RWPE1 (cell line): ENCODE measurements at places on chromosomes 7 and 10.

- no peak for DNase-seq
Measured at GRCh38 chr7:156659961-156660360, 19.4 kb downstream of the RNF32 start.

DNA sequence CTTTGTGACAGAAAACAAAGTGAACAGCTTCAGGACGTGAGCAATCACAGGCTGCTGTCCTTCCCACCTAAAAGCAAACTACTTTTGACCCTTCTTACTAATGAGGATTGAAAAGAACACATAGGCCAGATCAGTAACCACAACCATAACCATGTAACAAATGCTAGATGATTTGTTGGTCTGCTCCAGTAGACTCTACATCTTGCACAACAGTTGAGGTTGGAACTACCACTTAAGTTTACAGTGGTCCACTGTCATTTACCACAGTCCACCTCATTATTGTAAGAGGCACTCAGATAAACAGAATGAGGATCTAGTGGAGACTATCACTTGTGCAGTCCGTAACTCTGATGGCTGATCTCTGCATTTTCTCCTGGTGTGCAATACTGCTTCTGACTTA lies 27.8 kb downstream of the NET1 start:
- DNase-seq, result no peak

DNA sequence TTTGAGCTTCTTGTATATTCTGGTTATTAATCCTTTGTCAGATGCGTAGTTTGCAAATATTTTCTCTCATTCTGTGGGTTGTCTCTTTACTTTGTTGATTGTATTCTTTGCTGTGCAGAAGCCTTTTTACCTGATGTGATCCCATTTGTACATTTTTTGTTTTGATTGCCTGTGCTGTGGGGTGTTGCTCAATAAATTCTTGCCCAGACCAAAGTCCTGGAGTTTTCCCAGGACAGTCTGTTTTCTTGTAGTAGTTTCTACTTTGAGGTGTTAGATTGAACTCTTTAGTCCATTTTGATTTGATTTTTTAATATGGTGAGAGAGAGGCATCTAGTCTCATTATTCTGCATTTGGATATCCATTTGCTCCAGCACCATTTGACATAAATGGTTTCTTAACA lies 588.7 kb upstream of the MBL2 start:
- no peak for DNase-seq

DNA sequence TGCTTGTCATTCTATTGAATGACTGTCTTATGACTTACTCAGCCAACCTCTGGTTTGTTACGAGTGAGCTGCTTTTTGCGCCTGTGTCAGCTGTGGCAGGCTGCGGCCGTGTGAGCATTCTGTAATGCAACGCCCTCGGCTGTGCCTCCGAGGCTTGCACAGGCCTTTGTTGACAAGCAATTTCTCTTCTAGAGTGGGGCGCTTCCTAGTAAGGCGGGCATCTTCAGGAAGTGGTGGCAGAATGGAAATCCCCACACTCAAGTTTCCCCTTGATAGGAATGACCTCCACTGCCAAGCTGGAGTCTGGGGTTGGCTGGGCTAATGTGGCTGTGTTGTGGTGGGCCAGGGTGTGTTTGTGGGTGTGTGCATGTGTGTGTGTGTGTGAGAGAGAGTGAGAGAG lies 20.2 kb upstream of the TMEM178B start:
- DNase-seq, result no peak

DNA sequence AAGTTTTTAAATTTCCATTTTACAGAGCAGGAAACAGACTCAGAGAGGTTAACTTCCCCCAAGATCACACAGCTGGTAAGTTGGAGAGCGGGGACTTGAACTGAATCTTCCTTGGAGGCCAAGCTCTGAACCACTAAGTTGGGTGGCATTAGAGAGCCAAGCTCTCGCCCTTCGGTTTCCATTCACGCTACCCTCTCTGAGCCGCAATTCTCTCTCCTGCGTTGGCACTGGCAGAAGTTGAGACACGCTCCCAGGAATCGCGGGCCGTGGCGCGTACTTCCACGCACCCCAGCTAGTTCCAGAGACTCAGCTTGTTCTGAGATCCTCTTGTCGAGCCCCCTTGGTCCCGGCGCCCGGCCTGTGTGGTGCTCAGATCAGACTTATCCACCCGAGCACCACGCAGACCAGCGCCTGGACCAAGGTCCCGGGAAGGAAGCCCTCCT lies 29.3 kb upstream of the VAX1 start:
- no peak for DNase-seq
